ENCODE measurements at places on chromosomes 16 and 17.

DNA sequence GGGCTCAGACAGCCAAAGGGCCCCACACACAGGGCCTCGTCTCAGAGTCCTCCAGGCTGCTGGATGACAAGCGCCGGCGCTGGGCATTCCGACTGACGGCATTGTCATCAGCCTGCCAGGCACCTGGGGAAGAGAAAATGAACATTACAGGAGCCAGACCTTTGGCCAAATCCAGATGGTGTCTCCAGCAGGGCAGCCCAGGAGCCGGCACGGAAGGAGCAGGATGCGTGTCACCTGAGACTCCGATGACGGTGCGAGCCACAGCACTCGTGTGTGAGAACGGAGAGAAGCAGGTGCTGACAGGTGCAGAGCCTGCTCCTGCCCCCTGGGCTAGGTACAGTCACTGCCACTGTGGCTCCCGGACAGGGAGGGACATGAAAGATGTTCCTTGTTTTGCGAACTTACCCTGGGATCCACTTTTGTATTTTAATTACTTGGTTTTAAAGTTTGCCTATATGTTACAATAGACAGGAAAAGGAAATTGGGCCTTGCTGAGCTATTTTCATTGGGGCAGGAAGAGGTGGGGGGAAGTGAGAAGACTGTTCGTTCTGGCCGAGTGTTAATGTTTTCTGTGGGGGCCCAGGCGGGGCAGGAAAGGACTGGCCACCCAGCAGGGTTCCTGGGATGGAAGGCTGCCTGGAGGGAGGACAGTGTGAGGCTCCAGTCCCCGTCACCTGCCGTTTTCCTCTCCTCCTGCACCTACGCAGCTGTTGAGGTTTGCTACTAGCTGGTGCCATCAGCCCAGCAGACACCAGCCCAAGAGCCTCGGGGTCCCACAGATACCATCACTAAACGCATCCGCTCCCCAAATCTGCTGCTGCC, 4.4 kb upstream of the FOXJ1 start:
- no peak for DNase-seq

- no peak for DNase-seq
Measured at GRCh38 chr17:75824050-75824552, 20.1 kb downstream of the UNC13D start.

- DNase-seq, result no peak
Measured at GRCh38 chr16:78816499-78817195, 717.2 kb downstream of the WWOX start.

GRCh38 chr16:72999541-73000019, 48.3 kb downstream of the ZFHX3 start:
- no peak for DNase-seq

DNA sequence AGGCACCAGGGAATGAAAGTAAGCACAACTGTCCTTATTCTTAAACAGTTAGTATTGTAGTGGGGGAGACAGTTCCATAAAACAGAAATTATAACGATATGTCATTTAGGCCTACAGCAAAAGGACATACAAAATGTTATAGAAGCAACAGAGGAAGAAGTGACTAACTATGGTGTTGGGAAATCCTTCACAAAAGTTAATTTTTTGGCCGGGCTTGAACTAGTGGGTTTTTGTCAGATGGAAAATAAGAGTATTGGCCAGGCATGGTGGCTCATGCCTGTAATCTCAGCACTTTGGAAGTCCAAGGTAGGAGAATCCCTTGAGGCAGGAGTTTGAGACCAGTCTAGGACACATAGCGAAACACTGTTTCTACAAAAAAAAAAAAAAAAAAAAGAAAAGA, 127.8 kb downstream of the SSH2 start:
- no peak for DNase-seq

GRCh38 chr17:79650283-79650682, 39.4 kb upstream of the RBFOX3 start:
- no peak for DNase-seq

DNA sequence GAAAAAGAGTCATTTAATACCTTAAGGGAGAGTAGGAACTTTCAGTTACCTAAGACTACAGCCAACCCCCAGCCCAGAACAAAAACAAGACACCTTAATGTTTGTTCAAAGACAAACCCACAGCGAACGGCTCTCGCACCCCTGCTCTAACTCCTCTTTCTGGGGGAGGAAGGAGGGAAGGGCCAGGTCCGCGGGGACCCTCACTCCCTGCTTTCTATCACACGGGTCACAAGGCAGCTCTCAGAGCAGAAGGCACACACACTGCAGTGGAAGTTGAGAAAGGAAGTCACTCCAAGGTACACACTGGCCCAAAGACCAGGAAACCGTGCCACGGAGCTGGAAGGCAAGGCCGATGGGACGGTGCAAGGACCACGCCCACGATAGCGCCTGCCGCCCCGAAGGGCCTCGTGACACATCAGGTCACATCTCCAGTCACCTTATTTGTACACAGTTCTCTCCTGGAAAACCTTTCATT, 10.0 kb downstream of the LITAFD start:
- DNase-seq, result no peak

DNA sequence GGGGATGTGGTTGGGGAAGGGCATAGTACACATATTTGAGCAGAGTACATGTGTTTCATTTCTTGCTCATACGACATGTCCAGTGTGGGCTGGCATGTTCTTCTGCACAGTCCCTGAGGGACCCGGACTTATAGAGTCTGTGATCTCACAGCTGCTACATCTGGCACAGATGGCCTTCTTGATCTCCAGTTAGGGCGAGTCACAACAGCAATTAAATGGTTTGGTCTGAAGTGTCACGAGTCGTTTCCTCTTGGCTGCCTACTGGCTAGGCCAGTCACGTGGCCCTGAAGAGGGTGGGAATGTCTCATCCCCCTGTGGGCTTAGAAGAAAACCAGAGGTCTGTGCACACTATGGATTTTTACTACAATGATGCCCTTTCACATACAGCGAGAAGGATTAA, 443.6 kb downstream of the WWOX start:
- DNase-seq, result peak; percentile 1

DNA sequence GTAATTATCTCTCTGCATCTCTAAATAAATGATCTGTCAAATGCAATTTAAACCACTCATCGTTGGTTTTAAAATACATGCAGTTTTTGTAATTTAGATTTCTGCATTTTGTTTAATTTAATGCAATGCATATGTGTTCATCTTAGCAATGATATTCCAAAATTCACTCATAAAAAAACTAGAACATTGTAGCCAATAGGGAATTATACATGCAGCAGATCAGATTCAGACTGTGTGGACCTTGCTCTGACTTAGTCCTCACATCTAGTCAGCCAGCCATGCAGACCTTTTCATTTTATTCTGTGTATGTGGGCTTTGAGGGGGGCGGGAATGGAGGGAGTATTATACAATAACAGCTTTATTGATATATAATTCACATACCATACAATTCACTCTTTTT, 37.3 kb upstream of the SIAH1 start:
- no peak for DNase-seq

DNA sequence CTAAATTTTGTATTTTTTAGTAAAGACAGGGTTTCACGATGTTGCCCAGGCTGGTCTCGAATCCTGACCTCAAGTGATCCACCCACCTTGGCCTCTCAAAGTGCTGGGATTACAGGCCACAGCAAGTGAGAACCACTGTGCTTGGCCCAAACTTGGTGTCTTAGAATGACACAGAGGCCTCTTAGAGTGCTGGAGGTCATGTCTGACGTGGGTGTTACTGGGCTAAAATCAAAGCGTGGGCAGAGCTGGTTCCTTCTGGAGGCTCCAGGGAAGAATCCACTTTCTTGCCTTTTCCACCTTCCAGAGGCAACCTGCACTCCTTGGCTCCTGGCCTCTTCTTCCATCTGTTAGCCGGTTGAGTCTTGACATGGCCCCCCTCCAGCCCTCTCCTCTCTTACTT, 53.8 kb downstream of the IRF8 start:
- no peak for DNase-seq

Data from LHCN-M2 (cell line).